ENCODE measurements at places on chromosomes 16 and 17. TPM values are rescaled to one million over a fixed set of nuclear protein-coding genes. Genes with fewer than 3 reads are reported as not detected.

- no peaks in the 10 kb centered on the region for H3K27me3 ChIP-seq
- no peaks in the 10 kb centered on the region for H3K36me3 ChIP-seq
- H3K27ac ChIP-seq: no peak overlapping the region
- DNase-seq: no peak
- no peak overlapping the region for H3K4me3 ChIP-seq
- H3K4me1 ChIP-seq: no peaks in the 10 kb centered on the region
Observed at GRCh38 chr16:82990155-82990554, 363.4 kb downstream of the CDH13 start.

Gene LPO
- total RNA-seq: not detected

DNA sequence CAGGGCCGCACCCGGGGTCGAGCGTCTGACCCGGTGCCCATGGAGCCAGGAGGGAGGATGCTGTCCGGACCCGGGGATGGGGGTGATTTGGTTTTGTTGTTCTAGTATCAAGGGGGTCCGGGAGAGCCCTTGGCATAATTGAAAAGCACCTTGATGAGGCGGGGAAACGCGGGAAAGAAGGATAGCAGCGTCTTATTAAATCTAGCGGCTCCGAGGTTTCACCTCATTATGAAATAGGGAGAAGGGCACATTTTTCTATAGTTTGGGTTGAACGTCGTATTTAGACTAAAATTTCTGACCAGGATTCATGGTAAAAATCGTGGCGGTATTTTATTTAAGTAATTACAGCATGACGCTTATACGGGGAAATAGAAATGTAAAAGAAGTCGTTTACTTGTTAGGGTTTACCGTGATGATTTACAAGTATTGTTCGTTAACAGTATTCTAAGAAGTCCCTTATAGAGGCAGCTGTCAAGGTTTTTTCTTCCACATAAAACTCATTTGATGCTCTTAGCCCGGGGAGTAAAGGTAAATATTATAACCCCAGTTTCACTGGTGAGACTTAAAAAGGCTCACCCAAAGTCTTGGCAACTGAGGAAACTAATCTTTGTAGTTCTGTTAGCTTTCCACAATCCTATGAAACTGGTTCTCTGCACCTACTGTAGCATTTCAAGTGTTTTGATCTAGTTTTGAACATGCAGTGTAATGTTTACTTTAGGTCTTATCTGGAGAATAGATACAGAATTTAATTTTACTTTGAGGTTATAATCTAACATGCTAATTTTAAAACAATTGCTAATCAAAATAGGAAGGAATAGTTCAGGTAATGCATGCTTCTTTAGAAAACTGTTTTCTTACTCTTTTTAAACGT, 756 bp downstream of the LUC7L3 start:
- no peaks in the 10 kb centered on the region for H3K4me1 ChIP-seq
- H3K27me3 ChIP-seq: no peaks in the 10 kb centered on the region
- H3K4me3 ChIP-seq: peak overlapping the region; percentile 77
- no peaks in the 10 kb centered on the region for H3K36me3 ChIP-seq
- DNase-seq: no peak

DNA sequence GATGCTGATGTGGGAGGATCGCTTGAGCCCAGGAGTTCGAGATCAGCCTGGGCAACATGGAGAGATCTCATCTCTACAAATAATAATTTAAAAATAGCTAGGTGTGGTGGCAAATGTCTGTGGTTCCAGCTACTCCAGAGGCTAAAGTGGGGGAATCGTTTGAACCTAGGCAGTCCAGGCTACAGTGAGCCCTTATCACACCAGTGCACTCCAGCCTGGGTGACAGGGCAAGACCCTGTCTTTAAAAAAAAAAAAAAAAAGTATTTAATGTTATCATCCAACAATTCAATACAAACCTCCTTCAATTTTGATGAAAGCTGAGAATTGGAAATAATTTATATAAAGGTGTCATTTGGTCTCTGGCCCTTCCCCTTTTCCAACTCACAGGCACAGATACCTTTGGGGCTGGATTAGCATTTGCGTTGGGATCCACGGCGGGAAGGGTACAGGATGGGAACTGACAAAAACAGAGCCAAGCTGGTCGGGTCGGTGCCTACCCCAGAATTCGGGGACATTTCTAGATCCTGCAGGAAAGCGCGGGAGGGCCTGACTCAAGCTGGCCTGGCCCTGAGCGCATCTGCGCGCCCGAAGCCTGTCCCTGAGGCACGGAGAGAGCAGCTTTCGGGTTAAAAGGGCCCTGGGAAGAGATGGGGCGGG, 860 bp upstream of the DCAF7 start:
- H3K36me3 ChIP-seq: no peaks in the 10 kb centered on the region
- no peaks in the 10 kb centered on the region for H3K27me3 ChIP-seq

Gene MVP
- total RNA-seq: 132 TPM

All from breast epithelium (tissue), 4 donors.